ENCODE measurements at places on chromosomes 7 and 10.

DNA sequence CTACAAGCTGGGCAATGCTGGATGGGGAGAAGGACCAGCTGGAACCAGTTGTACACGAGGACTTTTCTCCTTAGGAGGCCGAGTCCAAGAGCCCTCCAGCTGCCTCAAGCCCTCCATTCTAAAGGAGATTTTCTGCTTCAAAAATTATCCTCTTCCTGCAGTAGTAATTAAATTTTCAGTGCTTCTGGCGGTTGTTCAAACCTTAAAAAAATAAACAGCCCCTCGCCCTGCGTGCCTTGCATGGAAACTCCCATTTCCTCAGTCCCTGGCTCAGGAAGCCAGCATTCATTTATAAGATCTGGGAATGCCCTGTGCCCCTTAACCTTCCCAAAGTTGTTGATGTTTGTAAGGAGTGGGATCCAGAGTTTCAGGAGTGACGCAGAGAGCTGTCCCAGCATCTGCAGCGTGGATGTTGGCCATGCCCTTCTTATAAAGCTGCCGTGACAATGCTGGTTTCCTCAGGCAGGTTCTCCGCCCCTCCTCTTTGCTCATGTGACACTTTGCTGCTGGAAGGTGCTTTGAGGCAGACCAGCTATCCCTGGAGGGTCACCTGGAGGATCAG lies 24.0 kb upstream of the ACTR3B start:
- no peak for DNase-seq

GRCh38 chr7:50147951-50148808 lies 55.1 kb upstream of the ZPBP start:
- no peak for DNase-seq

DNA sequence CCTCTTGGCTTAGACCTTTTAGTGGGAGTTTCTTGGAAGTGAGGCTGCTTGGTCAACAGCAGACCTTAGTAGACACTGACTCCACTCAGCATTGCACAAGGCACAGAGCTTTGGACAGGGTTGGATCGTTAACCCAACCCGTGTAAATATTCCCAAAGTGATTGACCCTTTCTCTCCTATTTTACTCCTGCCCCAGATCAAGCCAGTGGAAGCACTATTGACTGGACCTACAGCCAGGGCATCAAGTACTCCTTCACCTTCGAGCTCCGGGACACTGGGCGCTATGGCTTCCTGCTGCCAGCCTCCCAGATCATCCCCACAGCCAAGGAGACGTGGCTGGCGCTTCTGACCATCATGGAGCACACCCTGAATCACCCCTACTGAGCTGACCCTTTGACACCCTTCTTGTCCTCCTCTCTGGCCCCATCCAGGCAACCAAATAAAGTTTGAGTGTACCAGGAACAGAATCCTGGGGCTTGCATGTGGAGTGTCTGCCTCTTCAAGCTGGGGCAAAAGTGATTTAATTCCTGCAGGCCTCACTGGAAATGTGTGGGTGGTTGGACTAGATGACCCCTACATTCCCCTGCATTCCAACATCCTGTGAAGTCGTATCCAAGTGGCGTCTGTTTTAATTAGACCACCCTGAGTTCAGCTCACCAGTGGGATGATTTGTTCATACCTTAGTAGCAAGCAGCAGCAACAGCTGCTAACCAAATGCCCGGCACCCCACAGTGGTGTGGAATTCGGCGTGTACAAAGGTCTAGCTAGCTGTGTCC lies 7.5 kb downstream of the CPA1 start:
- DNase-seq, result no peak

DNA sequence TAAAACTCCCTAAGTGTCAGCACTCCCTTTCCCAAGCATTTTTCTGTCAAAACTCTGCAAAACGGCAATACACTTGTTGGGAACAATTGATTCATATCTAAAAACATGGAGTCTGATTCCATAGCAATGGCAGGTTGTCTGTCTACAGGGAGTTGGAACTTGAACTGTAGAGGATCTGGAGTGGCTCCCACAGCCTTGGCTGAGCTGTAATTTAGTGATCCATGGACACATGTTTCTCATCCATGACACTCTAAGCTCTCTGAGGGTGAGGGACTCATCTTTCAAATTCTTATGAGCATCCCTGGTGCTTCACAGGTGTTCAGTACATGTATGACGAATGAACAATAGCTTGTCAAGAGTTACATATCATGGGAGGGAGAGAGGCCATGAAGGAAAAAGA lies 466.1 kb downstream of the GRID1 start:
- DNase-seq, result no peak

DNA sequence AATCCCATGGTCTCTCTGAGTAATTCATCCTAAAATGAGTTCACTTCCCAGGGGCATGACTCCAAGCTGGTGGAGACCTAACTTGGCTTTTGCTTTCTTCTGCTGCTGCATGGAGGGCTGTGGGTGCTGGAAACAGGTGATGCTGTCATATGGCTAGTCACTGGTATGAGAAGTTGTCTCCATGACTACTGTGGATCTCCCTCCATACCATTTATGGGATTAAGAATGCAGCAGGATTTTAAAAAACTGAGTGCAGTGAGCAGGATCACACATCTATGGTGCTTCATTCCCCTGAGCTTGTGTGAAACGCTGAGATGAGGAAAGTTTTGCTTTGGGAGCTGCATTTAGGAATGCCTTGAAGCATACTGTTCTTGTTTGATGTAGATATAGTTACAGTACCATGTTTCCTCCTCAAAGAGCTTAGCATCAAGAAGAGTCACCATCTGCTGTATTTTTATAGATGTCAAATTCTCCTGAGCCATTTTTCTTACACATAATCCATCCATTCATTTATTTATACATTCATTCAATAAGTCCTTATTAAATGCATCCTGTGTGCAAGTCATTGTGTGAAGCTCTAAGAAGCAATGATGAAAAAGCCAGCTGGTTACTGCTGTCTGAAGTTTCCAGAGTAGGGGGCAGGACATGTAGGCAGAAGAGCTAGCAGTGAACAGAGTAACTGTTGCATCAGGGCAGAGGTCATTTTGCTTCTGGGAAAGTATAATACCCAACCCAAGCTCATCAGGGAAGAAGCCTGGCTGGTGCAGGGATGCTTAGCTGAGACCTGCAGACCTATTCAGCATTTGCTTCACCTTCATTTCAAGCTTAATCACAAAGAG lies 534.8 kb downstream of the AUTS2 start:
- DNase-seq, result no peak

DNA sequence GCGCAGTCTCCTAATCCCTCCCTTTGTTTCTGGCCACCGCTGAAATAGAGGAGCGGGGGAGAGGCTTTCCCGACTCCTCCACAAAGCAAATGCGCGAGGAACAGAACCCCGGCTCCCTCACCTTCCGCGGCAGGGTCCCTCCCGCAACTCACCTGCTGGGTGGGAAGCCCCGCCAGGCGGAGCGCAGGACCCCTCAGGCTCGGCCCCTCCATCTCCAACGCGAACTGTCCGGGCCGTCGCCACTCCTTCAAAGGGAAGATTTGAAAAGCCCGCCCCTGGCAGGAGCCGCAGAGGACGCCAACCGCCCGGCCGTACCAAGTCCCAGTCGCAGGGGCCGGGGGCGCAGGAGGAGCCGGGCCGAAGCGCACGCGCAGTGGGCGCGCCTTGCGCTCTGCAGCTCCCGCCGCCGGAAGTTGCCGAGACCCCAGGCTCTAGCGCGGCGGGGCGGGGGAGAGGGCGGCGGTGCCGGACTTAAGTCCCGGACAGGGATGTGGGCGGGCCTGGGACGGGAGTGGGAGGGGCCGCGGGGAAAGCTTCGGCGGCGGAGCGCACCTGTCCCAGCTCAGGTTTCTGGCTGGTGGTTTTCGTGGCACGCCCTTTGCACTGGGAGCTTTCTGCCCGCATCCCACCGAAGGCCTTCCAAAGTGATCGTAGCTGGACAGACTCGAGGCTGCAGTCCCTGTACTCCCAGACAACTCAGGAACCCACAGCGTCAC lies at the start of gene RTKN2:
Gene RTKN2 (minus strand): TSS at position 446 of the 716 bp plus-strand sequence. CDS start 234 bp downstream, at position 212.
- DNase-seq, result peak; percentile 64

GRCh38 chr10:133401500-133401899 lies 7.5 kb downstream of the MTG1 start:
- no peak for DNase-seq

GRCh38 chr7:50217821-50218281 lies 86.7 kb upstream of the IKZF1 start:
- no peak for DNase-seq

GRCh38 chr10:77252380-77253146 lies 385.0 kb downstream of the KCNMA1 start:
- no peak for DNase-seq

DNA sequence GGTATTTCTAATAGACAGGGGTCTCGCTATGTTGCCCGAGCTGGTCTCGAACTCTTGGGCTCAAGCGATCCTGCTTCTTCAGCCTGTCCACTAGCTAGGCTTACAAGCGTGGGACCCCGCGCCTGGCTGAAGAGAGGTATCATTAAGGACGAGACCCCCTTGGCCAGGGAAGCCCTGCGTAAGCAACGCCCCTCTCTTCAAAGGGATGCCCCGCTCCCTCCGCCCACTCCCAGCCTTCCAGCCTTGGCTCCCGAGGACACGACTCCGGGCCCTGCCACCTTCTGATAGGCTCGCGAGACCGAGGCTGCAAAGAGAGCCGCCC lies 220 bp upstream of the ZKSCAN5 start:
- no peak for DNase-seq

DNA sequence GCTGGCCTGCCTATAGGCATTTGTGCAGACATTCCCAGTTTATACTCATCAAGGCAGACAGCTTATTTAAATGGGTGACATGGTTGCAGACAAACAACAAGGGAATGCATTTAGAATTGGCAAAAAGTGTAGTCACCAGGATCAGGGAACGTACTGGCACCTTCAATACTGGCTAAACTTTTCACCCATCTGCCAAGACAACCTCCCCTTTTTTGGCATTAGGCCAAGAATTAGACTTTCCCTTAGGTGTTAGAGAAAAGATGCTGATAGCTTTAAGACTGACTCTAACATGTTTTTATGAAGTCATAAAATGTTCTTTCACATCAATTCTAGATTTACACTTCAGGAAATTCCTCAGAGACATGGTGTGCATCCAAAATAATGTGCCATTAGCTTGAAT lies 365.9 kb downstream of the PHTF2 start:
- DNase-seq, result no peak

GRCh38 chr10:111968647-111969046 lies 214.9 kb downstream of the GPAM start:
- no peak for DNase-seq

- peak; percentile 4 for DNase-seq
Measured at GRCh38 chr10:48457949-48458661, 146.8 kb downstream of the ARHGAP22 start.

GRCh38 chr10:98415731-98416119 lies 743 bp upstream of the PYROXD2 start:
- no peak for DNase-seq

- DNase-seq, result no peak
Measured at GRCh38 chr10:44380829-44381600, 3.9 kb downstream of the CXCL12 start.

DNA sequence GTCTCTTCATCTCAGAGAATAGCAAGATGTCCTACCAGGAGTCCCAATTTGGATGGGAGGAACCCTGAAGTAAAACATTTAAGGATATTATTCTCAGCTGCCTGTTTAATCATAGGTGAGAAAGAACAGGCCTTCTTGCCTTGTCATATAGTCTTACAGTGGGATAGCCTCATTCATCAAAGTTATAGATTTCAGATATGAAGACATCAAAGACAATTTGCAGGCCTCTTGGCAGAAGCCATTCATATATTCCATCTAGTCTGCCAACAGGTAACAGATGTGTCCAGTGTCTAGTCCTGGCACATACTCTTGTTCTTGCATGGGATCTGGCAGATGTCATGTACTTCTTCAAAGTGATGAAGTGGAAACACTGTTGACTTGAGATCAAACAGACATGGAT lies 601.3 kb upstream of the GHITM start:
- DNase-seq, result no peak

- DNase-seq, result no peak
Measured at GRCh38 chr7:16528520-16528919, 1.9 kb downstream of the LRRC72 start.

- no peak for DNase-seq
Measured at GRCh38 chr10:69091143-69091651, 3.3 kb downstream of the SRGN start.

GRCh38 chr10:125027871-125028869 lies 86.2 kb downstream of the ZRANB1 start:
- DNase-seq, result no peak

DNA sequence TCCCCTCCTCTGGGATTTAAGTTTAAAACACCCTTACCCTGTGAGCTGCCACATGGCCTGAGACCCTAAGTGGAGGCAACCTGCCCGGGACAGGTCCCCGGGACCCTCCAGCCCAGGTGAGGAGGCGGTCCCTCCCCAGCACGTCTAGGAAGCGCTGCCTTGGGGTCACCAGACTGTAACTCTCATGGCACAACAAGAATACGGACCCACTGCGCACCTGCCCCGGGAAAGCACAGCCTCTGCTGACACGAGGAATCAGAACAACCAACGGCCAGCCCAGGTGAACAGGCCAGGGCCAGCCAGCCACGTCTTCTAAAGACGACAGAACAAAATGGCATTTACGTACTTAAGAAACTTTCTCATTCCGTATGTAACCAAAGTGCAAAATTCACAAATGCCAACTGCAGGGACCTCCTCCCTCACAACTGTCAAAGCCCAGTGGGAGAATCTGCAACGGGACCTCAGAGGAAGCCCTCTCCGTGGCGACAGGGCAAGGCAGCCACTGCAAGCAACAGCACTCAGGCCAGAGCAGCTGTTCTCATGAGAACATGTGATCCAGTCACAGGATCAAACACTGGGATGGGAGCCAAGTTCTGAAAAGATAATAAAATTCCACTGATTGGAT lies 208.4 kb downstream of the DIP2C start:
- DNase-seq, result no peak

DNA sequence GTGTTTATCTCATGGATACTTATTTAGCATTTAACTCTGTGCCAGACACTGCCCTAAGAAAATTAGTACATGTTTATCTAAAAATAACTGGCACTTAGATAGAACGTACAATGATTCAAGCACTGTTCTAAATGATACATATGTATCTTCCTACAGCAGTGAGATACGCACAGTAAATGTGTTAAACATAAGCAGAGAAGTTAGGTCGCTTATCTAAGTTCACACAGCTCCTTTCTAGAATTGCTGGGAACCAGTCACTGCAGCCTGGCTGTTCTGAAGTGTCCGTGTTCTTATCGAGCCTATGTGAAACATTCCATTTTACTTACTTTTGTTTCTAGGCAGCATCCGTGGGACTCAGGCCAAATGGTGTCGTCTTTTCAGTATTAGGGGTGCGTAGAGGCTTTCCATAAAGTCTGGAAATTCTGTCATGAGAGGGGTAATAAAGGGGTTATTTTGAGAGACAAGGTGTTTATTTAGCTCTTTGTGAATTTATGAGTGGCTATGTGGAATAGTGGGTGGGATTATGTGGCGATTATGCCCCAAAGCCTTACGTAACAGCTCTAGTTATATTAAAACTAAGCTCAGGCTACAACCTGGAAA lies 186.9 kb downstream of the SND1 start:
- DNase-seq, result no peak

DNA sequence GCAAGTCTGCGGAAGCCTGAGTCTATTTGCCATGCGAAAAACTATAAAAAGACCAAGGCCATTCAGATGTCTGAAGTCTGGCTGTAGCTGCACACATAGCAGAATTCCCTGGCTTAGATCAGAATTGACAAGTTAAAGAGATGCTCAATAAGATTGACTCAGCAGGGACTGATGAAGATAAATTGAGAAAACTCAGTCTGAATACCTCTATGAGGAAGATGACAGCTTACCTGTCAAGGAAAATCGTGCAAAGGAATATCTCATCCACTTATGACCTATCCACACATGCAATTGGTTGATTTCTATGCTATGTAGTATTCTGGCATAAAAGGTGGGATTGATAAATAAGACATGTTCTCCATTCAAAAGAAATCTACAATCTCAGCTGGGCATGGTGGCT lies 288.6 kb downstream of the BAMBI start:
- no peak for DNase-seq

Data from activated B cell treated with CpG ODN at 0.5 μM for 24 hours (primary cell).